T-cell (primary cell): ENCODE measurements at places on chromosomes 4 and X.

- DNase-seq: no peak
These were observed 7.6 kb upstream of the LAMP2 start for GRCh38 chrX:120476714-120477113.

- DNase-seq: no peak
These were observed 31.7 kb upstream of the ZNF41 start for GRCh38 chrX:47514533-47515235.

GRCh38 chrX:9677098-9677739 is 88.4 kb downstream of the GPR143 start:
- DNase-seq: no peak

DNA sequence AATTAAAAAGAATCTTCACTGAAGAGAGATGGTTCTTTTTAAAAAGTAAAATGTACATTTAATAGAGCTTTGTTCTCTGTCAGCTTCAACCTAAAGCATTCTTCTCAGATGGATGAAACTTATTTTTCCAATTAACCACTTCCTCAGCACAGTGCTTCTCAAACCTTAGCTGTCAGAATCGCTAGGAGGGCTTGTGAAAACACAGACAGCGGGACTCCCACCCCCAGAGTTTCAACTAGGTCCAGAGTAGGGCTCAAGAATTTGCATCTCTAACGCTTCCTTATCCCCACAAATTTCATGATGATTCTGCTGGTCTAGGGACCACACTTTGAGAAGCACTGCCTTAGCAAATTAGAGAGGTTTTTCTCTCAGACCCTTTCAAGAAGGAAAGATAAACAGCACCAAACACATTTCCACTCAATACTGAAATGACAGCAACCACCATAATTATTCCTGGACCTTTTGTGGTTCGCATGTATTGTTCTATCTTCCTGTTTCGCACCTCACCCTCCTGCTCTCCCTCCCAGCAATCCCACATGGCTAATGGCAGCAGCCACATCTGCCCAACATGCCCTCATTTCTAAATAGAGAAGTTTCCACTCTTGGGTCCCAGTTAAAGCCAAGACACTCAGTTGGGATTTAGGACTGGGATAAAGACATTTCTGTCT is 73.2 kb downstream of the ZNF827 start:
- DNase-seq: no peak

DNA sequence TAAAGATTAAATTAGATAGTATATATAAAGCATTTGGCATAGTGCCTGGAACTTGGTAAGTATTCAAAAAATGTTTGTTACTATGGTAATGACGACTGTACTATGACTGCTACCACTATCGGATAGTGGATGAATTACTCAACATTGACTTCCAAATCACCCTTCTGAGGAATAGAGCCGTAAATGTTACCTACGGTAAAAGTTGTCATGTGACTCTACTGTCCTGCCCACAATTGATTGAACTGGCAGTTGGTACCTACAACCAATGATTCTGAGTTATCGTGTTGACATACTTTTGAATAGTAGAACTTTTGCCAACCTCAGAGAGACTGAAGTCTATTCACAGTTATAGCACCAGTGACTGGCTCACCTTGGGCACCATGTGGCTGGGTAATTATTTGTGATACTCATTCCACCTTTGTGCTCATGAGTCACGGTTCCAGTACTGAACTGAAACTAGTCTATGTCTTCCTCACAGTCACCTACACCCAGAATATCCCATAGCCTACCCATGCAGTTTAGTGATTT is 185.5 kb upstream of the PITX2 start:
- no peak for DNase-seq
